ENCODE measurements at places on chromosomes 12 and 14.

GRCh38 chr12:64826234-64826633, 1.8 kb downstream of the TBC1D30 start:
- peak; percentile 71 for DNase-seq

DNA sequence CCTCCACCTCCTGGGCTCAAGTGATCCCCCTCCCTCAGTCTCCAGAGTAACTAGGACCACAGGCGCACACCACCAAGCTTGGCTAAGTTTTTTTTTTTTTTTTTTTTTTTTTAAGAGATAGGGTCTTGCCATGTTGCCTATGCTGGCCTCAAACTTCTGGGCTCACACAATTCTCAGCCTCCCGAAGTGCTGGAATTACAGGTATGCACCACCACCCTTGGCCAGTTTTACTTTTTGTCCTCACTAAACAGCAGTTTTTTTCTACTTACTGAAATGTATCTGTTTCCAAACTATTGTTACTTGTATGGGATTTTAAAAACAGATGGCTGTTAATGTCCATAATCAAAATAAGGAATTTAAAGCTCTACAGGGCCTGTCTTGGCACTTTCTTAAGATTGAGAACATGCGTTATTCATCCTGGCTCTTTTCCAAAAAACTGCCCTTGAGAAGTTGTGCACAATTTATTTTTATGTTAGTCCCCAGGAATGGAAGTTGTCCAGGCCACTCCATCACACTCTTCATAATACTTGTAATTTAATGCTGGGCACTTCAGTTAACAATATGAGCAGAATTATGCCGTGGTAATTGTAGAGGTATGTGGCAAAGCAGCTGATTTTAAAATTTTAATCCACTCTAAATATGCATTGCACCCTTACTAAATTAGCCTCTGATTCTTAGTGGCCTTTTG, 51.9 kb upstream of the REP15 start:
- peak; percentile 50 for DNase-seq

- peak; percentile 56 for DNase-seq
Observed at GRCh38 chr12:57890191-57891115, 43.9 kb upstream of the CTDSP2 start.

DNA sequence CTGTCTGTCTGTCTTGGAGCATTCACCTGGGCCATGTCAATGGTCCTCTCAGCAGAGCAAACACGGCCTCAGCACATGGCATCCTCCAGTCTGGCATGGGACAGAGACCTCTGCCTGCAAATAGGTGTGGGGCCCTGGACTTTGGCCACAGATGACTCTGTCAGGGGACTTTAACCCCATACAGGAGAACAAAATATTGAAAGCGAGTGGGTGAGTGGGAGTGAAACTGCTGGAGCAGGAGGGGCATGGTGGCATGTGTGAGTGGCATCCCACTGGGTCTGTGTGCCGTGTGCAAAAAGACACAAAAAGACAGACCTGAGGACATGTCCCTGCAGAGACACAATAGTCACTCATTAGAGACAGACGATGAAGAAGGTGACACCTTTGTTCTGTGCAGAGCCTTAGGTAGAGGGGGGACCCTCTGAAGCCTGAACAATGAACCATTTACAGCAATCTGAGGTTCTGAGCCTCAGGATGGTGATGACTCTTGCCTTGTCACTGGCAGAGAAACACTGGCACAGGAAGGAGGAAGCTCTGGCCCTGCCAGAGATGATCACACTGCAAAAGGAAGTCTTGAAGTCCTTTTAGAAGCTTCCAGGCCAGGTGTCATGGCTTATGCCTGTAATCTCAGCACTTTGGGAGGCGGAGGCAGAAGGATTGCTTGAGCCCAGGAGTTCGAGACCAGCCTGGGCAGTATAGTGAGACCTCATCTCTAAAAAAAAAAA, 7.5 kb downstream of the LAG3 start:
- no peak for DNase-seq

- DNase-seq, result no peak
Observed at GRCh38 chr12:16984484-16984883, 378.5 kb upstream of the LMO3 start.

- no peak for DNase-seq
Observed at GRCh38 chr12:110266381-110266960, 14.6 kb upstream of the ATP2A2 start.

GRCh38 chr14:90426663-90427062, 29.8 kb downstream of the CALM1 start:
- DNase-seq, result no peak

DNA sequence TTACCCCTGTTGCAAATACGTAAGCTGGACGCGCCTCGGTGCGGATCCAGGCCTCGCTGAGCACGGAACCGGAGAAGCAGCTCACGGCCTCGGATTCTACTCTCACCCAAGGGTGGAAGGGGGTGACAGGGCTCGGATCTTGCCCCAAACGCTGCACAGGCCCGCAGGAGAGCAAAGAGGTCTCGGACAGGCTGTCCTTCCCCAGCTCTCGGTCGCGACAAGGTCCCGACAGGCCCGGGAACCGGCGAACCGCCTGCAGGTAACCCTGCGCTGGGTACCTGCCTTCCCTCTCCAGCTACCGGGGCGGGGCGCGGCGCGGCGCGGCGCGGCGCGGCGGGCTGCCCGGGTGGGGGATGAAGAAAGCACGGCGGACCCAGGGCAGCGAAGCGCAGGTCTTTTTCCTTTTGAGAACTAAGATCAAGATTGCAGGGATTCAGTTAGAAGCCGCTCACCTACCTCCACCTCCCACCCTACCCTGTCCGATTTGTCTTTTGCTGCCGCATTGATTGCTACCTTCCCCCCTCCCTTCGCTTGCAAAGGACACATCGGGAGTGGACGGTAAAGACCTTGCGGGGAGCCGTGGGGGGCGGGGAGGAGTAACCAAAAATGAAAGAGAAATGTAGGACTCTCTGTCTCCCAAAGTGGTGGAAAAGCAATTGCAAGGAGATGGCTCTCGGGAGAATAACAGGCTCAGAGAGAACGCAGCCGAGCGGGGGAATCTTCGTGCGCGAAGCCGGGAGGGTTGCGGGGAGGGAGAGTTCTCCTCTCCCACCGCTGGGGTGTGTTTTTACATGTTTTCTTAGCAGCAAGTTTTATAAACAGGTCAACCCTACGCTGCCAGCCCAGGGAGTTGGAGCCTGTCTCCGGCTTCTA, 8.4 kb upstream of the TBX3 start:
- DNase-seq, result peak; percentile 7

DNA sequence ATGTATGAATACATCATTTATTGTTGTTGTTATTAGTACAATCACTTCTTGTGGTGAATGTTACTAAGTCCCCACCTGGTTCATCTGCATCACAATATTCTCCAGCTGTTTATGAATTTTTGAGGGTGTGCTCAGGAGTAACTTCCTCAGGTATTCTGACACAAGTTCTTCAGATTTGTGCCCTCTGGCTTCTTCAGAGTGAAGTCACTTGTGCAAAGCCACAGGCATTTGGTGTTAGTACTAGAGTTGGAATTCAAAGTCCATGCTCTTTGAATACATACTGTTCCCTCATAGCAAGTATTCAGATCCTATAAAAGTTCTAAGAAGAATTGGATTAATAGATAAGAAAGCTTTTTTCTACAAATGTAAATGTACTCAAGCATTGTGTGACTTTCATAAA, 150.3 kb upstream of the AVPR1A start:
- no peak for DNase-seq

DNA sequence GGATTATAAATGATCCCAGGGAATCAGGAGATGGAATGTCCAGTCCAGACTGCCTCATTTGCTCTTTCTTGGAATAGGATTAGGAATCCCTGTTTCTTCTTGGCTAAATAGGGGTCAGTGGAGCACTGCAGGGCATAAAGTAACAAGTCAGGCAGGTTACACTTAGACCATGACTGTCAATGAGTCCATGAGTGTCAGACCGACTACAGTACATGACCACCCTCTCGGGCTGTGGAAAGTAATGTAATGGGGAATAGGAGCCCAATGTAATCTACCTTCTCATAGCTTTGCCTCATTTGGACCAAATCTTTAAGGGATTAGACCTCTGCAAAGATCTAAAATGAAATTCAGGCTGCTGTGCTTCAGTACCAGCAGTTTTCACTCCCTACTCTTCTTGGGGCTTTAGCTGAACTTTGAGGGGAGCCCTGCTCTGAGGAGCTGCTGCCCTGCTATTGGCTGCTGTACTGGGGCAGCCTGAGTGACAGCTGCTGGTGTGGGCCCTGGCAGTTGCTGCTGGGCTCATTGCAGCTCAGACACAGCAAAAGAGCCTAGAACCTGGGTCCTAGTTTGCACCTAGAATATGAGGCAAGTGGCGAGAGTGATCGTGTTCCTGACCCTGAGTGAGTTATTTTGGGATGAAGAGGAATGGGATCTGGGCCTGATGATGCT, 62.2 kb upstream of the OR4E1 start:
- no peak for DNase-seq

DNA sequence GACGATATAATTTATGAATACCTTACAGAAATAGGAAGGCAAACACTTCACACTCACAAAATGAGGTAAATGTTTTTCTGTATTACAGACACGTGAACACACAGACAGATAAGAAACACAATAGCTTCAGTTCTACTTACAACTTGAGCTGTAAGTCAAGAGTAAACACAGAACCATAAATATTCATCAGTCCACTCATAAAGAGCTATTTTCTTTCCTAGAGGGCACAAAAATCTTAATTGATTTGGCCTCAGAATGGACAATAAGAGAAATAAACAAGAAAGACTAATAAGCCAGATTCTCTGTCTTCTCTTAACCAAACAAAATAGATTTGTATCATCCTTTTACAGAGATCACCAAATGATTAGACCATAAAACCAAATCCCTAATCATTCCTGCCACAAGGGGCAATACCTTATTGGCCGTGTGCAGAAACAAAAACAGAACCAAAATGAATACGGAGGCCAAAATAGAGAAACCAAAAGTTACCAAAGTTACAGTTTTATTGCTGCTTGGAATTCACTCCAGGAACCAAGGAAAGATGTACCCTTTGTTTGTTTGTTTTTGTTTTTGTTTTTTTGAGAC, 38.1 kb upstream of the GARIN2 start:
- DNase-seq, result no peak

DNA sequence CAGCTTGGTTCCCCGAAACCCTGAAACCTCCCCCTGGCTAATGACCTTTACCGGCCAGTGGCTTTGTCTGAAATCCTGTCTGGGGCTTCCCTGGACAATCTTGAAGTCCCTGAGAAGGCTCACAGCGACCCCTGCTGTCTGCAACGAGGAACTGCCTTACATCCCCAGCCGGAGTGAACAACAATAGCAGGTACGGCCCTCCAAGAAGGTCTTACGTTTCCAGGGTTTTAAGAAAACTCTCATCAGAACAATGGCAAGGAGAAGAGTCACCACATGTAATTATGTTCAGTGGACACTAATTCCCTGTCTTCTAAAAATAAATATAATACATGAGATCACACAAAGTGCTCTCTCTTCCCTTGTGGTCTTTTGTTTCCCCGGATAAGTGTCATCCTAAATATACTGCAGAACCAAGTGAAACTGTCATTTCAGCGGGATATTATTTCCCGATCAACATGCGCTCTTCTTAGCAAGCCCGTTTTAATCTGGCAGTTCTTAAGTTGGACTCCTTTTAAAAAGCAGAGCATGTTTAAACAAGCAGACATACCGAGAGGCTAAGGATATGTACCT, 53.3 kb downstream of the RBM19 start:
- peak; percentile 78 for DNase-seq

- DNase-seq, result no peak
Observed at GRCh38 chr14:96514694-96515093, 12.5 kb downstream of the PAPOLA start.

DNA sequence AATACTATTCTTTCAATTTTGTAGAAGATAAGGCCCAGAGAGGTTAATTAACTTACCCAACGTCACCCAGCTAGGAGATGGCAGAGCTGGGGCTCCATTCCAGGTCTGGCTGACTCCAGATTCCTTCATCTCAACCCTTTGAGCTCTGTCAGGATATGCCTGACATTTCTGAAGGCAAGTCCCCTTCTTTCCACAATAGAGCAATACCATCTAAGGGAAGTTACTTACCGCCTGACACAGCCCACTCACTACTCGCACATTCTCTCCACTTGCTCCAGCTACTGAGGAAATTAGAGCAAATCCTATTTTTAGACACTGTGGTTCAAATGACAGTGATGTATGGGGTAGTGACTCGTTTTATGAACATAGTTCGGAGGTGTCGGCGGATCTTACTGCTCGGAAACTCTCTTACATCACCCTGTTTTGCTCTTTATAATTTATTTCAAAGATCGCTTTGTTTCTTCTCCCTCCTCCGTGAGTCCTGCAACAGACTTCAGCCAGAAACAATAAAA, 2.0 kb upstream of the WSCD2 start:
- no peak for DNase-seq

- DNase-seq, result no peak
Observed at GRCh38 chr12:9732921-9733461, at the start of gene CLECL1. TSS of gene CLECL1 (minus strand) at chr12:9733097.

GRCh38 chr12:6167327-6168280, 32.6 kb upstream of the CD9 start:
- DNase-seq, result peak; percentile 98

DNA sequence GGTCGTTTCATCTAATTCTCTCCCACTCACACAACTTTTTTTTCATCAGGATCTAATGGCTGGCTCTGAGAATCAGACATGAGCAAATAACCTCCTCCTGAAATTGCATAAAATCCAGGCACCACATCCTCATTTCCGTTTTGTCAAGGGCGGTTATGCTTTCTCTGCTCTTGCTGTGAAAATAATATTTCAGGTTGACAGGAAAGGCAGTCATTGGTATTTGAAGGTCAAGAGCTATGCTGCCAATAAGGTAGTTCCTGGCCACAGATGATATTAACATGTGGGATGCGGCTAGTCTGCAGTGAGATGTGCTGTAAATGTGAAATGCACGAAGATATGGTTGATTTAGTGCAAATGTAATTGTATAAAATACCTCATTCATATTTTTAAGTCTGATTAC, 870.2 kb upstream of the TMEM132C start:
- DNase-seq, result no peak

GRCh38 chr14:28321475-28322244, 444.9 kb upstream of the FOXG1 start:
- DNase-seq, result no peak

DNA sequence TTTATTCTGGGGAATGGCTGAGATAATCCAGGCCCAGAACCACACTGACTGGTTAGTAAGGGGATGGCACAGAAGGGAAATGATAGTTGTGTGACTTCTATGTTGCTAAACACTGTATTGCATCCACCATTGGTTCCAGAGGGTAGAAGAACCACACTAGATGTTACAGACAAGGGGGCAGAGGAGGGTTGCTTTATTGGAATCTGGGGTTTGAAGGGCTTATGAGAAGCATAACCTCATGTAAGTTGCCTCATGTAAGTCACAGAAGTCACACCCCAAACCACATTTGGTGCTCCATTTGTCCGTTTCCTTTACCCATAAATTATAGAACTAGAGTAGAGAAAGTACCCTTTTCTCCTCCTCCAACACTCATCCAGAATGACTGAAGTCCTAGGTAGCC, 5.5 kb upstream of the PSMA6 start:
- DNase-seq, result no peak

DNA sequence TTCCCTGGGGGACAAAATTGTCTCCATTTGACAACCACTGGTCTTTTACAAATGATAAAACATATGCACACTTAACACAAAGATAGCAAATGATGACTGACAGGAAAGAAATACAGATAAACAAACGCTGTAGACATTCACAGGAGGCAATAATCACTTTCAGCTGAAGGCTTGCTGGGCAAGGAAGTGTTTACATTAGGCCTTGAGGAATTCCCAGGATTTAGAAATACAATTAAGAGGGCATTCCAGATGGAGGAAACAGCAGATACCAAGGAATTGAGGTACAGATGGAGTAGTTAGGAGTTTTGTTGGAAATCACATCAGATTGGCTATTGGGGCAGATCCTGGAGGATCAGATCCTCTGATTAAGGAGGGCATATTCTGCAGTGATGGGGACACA, 93.9 kb downstream of the DYRK2 start:
- no peak for DNase-seq

- DNase-seq, result no peak
Observed at GRCh38 chr14:64942531-64943111, at the start of gene GPX2. TSS of gene GPX2 (minus strand) at chr14:64942745. CDS start at chr14:64942726, 19 bp downstream.

All from myocyte (in vitro differentiated cells).